ENCODE measurements at places on chromosomes 2 and 18. TPM values are rescaled to one million over a fixed set of nuclear protein-coding genes. Genes with fewer than 3 reads are reported as not detected.

GRP gene
- not detected for total RNA-seq

MYOM1 gene
- total RNA-seq: 0.38 TPM

GRB14 gene
- 12.8 TPM for total RNA-seq

TNFAIP6 gene
- total RNA-seq: 69.3 TPM

SERPINB11 gene
- total RNA-seq: not detected

UPP2 gene
- not detected for total RNA-seq

LCT gene
- total RNA-seq: under 0.01 TPM

TMEM178A gene
- total RNA-seq: 1.1 TPM

B4GALT6 gene
- total RNA-seq: 2.8 TPM

BMP10 gene
- not detected for total RNA-seq

CTLA4 gene
- 1.7 TPM for total RNA-seq

NPAS2 gene
- 29.7 TPM for total RNA-seq

AMMECR1L gene
- total RNA-seq: 17.2 TPM

NR4A2 gene
- 0.85 TPM for total RNA-seq

SOWAHC gene
- total RNA-seq: 13.8 TPM

CXCR2 gene
- total RNA-seq: not detected

GKN2 gene
- not detected for total RNA-seq

CFAP65 gene
- not detected for total RNA-seq

CD8B2 gene
- not detected for total RNA-seq

REG1B gene
- not detected for total RNA-seq

SERPINB2 gene
- total RNA-seq: 0.38 TPM

HMSD gene
- total RNA-seq: under 0.01 TPM

LRRTM1 gene
- total RNA-seq: not detected

DNAJC5G gene
- total RNA-seq: not detected

TRAPPC8 gene
- 43.1 TPM for total RNA-seq

ZSCAN30 gene
- total RNA-seq: 13.8 TPM

SLC5A7 gene
- total RNA-seq: not detected

HDHD2 gene
- 14.7 TPM for total RNA-seq

GPR35 gene
- total RNA-seq: 0.85 TPM

HIBCH gene
- total RNA-seq: 19.7 TPM

ALLC gene
- total RNA-seq: under 0.01 TPM

FEV gene
- total RNA-seq: not detected

FSHR gene
- not detected for total RNA-seq

All from regular cardiac myocyte (primary cell).